Activated T-cell treated with anti-CD3 and anti-CD28 coated beads for 24 hours (primary cell): ENCODE measurements at places on chromosomes 4 and X.

GRCh38 chrX:1598021-1598875 is 6.8 kb downstream of the AKAP17A start:
- no peak for DNase-seq

- DNase-seq: no peak
Measured at GRCh38 chr4:16464651-16465050, 238.4 kb upstream of the TAPT1 start.

GRCh38 chrX:149570668-149571067 is 16.6 kb downstream of the MAGEA9B start:
- no peak for DNase-seq

- DNase-seq: no peak
Measured at GRCh38 chr4:168995537-168996295, 14.3 kb downstream of the CBR4 start.

- no peak for DNase-seq
Measured at GRCh38 chr4:54384563-54384962, 155.5 kb downstream of the PDGFRA start.

GRCh38 chr4:5470318-5471198 is 237.8 kb downstream of the EVC2 start:
- no peak for DNase-seq

DNA sequence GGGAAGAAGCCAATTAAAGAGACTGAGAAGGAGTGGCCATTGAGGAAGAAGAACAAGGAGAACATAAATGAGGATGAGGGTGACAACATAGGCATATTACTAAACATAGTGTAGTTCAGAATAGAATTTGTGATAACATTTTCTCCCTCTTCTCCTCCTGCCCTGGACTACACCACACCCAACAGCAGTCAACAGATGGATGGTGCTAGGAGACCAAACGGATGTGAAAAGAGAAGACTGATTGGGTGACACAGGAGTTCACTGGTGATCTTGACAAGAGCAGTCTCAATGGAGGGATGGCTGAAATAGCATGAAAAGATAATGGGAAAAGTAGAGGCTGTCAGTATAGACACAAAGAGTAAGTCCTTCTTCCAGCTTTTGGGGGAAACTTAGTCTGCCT is 226.5 kb upstream of the FGF13 start:
- DNase-seq: no peak

DNA sequence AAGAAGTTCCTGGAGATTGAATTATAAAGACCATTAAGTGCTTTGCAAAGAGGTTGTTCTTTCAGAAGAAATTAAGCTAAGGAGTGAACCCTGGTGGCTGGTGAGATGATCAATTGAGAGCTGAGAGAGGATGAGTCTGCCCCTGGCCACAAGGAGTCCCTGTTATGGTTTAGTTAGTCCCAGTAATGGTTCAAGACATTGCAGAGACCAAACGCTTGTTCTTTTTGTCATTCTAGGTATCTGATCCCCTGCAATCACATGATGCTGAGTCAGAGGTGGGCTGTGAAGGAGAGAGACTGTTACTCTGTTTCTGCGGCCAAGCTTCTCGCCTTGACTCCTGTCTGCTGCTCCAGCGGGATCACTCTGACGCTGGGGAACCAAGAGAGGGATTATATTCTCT is 114.5 kb downstream of the GATB start:
- DNase-seq: no peak

DNA sequence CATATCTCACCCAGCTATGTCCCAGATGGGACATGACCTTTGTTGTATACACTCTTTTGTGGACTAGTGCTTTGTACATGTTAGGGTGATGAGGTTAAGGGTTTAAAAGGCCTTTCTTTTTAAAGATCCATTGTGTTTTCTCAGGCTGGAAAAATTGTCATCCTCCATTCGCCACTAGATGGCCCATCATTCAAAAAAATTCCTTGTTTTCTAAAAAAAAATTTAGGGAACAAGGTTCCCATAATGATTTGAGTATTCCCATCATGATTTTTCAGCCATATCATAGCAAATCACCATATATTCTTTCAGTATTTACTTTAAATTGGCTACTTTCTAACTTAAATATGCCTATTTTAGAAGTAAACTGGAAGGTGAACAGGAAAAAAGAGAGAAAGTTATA is 91.9 kb upstream of the TMEM164 start:
- DNase-seq: no peak

DNA sequence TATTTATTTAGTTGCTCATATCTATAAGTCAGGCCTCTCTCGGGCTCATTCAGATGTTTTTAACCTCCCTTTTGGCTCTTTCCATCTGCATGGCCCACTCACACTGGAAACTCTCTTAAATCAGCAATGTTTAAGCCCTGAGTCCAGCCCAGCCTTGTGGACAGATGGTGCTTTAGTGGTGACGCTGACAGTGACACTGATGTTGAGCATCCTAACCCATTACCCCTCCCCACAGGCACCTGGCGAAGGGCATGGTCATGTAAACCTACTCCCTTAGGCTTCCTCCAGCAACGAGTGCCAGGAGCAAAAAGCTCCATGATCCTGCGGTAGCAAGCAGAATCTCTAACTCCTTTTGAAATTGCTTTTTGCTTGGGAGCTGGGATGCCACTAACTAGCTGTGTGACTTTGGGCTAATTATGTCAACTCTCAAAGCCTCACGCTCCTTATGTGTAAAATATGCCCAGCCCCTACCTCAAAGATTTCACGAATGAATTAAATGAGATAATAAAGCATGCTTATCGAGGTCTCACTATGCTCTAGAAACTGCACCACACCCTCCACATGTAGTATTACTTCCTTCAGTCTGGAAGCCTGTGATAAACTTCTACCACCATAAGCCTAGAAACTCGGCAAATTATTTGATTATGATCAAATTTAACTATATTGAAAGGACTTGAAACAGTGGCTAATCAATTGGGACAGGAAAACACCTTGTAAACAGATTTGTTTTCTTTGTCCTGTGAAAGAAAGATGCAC is 569.4 kb downstream of the BCOR start:
- DNase-seq: no peak

DNA sequence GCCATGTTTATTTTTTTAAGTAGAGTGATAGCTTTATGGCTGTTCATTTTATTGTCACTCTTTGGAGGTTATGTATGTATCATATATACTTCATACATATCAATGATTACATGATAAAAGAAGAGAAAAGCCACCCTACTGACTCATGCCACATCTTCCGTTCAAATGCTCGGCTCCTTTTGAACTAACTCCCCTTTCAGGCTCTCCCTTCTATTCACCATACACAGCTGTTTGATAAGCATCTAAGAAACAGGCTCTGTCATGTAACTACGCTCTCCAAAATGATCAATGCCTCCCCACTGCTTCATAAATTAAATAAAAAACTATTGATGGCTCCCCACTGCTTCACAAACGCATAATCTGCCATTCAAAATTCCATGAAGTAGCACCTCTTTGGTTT is 89.4 kb downstream of the SEL1L3 start:
- no peak for DNase-seq

DNA sequence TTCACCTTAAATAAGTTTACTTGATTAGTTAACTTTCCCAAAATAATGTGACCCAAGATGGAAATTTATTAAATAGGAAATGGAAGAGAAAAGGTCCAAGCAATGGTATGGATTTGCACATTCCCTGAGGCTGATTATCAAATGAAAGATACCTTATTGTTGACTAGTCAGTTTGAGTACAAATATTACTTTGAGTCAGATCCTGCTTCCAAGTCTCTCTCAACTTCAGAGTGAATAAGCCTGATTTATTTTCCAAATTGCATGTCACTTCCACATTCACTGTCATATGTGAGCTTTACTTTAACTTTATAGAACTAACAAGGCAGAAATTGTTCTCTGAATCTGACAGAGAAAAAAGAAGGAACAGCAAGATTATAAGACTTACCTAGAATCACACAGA is 520.8 kb downstream of the RAB28 start:
- DNase-seq: no peak

GRCh38 chr4:77488882-77489281 is 116.7 kb upstream of the CXCL13 start:
- DNase-seq: no peak

- DNase-seq: no peak
Measured at GRCh38 chr4:47217884-47218283, 186.5 kb downstream of the GABRB1 start.

GRCh38 chr4:1010395-1011021 is 918 bp upstream of the FGFRL1 start:
- peak; percentile 49 for DNase-seq

GRCh38 chr4:94531991-94532789 is 80.4 kb downstream of the PDLIM5 start:
- DNase-seq: no peak

- DNase-seq: no peak
Measured at GRCh38 chr4:188092824-188093223, 16.6 kb downstream of the TRIML2 start.

- DNase-seq: no peak
Measured at GRCh38 chrX:70172964-70173363, 4.3 kb upstream of the DGAT2L6 start.

- no peak for DNase-seq
Measured at GRCh38 chrX:151225843-151226242, 49.5 kb downstream of the GPR50 start.

DNA sequence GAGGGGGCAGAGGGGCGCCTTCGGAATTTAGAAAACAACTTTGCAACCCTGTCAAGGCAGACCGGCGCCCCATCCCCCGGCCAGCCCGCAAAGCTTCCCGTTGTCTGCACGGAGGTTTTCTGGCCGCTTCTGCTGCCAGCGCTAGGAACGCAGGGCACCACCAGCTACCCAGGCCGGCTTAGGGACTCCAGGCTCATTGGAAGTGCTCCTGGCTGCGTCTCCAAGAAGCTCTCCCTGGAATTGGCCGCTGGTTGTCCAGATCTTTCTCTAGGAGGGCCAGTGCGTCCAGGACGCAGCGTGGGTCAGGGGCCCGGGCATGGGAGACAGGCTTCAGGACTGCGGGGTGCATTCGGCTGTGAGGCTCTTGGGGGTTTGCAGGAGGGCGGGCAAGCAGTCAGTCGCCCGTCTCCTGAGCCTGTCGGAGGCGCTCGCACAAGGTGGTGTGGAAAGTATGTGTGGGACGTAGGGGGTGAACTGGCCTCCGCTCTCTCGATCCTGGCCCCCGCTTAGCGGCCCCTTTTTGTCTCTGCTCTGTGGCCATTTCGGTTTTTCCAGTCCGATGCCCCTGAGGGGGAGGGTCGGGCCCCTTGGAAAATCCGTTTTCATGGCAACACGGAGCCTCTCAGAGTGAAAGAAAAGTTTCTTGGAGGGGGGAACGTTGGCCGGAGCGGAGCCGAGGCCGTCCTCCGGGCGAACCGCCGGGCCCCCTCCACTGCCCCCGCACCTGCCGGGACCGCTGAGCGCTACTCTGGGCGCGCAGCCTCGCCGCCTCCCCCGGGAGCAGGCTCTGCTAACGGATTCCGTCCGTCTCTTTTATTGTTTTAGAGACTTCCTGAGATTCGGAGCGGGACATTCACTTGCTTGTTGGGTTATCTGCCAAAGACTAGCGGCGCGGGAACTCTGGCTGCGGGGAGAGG is 810 bp upstream of the SOX3 start:
- no peak for DNase-seq

DNA sequence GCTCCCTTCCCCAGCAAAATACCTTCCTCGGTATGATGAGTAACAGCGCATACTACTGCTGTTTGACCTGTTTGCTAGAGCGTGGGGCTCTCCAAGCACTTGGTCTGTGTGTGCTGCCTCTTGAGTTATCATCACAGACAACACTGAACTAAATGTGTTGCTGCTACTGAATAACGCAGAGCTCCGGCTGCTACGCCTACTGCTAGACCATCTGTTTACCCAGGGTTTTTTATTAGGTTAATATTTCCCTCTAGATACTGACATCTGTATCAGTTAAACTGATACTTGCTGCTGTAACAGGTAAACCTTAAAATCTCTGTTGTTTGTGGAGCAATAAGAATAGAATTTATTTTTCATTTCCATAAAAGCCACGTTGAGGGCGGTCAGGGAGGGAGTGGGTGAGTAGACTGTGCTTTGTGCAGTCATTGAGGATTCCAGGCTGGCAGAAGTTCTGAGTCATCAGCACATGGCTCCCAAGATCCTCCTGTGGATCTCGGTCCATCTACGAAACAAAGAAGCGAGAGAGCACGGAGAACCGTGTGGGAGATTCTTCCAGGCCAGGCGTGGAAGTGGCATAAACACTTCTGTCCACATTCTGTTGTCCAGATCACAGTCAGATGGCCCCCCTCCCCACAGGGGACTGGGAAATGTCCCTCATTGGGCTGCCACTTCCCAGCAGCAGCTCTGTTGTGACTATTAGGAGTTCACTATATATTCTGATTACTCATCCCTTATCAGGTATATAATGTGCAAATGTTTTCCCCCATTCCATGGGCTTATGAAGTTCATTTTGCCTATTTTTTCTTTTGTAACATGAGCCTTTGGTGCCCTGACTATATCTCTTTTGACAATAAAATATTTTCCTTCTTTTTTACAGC is 14.1 kb downstream of the GRK4 start:
- DNase-seq: no peak

- no peak for DNase-seq
Measured at GRCh38 chrX:119636419-119636818, 30.2 kb upstream of the NKRF start.

DNA sequence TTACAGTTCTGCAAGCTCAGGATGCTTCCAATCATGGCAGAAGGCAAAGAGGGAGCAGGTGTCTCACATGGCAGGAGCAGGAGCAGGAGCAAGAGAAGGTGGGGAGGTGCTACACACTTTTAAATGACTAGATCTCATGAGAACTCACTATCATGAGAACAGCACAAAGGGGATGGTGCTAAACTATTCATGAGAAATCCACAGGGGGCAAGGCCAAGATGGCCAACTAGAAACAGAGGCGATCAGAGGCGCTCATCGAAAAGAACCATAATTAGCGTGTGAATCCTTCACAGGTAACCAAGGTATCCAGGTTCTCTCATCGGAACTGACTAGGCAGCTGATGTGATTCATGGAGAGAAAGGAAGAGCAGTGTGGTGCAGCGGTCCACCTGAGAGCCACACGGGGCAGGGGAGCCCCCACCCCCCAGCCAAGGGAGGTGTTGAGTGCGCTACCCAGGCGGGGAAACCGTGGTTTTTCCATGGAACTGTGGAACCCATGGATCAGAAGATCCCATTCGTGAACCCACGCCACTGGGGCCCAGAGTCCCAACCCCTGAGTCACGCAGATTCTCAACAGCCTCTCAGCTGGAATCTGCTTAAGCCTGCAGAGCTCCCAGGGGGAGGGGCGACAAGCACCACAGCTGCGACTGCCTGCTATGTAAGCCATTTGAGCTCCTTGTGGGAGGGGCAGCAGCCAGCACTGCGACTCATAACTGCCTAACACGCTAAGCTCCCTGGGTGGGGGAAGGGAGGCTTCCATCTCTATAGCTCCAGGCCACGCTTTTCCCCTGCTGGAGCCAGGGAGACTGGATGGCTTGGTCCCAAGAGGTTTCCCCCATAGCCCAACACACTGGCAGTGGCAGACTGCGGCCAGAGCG is 46.7 kb downstream of the FGF16 start:
- no peak for DNase-seq

GRCh38 chr4:4578981-4579380 is 37.1 kb upstream of the STX18 start:
- no peak for DNase-seq

DNA sequence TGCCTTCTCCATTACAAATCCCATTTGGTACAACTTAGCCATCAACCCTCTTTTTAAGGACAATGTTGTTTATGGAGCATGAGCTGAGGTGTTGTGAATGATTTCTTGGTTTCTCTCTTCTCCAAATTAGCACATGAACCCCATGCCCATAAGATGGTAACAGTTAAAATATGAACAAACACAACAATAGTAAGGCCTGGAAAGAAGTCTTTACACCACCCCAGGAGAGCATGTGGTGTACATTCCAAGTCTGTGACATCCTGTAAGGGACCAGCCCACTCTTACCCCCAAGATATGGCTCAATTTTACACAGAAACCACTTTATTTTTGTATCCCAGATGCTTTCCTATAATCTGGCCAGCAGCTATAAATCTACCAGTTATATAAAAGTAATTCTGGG is 226.1 kb downstream of the COX18 start:
- no peak for DNase-seq
